NCI-H510A (cell line): ENCODE measurements at places on chromosomes 6 and 20.

DNA sequence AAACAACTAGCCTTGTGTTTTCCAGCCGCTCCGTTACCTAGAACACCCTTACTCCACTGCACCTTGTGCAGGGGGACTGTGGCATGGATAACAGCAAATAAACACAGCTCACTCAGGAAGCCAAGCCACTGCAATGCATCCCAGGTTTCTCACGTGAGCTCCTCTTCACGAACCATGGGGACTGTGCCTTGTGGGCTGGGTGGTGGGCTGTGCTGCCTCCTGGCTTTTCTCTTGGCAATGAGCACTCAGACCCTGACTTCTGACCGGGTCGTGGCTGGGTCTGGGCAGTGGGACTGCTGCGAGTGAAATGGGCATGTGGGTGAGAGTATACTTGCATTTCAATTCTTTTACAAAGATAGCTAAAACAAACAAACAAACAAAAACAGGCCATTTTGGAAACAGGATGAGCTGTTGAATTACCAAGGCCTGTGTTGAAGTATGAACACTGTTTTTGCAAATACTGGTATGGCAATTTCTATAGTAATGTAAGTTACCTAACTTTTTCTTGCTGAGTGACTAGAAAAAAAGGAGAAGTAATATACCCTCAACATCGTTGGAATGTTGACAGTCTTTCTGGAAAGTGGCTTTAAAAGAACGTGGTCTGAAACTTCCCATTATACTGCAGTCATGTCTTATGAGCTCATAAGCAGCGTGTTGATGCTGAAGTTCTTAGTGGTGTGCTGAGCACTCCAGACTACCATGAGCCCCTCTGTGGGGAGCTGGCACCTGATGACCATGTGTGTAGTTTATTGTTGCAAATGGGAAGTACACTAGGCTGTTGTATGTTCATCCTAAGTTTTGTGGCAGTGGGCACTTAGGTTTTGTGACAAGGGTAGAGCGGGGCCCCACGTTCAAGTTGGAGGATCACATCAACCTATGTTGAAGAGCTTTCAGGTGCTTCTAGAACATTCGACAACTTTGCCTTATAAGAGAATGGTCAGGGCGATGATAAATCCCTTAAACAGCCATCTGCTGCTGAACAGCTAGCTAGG lies 120.4 kb downstream of the ARMC2 start:
- DNase-seq, result no peak

- DNase-seq, result no peak
These were observed 54.2 kb downstream of the WDR27 start for GRCh38 chr6:169647637-169648036.

DNA sequence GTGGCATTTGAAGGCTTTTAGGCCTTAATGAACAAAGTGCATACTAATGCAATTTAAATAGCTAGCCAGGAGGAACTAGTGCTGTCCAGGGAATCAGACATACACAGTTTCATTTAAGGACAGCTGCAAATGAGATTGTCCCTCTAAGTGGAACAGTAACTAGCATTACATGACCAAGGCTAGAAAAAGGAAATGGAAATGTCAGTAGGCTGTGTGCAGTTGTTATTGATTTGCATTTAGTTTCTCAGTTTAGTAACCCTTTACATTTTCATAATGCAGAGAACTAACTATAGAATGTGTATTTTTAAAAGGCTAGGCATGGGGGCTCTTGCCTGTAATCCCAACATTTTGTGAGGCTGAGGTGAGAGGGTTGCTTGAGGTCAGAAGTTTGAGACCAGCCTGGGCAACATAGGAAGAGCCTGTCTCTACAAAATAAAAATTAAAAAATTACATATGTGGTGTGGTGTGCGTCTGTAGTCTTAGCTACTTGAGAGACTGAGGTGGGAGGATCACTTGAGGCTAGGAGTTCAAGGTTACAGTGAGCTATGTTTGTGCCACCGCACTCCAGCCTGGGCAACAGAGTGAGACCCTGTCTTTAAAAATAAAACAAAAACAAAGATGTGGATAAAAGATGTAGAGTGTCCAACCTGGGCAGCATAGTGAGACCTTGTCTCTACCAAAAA lies 468.0 kb downstream of the UTRN start:
- no peak for DNase-seq

DNA sequence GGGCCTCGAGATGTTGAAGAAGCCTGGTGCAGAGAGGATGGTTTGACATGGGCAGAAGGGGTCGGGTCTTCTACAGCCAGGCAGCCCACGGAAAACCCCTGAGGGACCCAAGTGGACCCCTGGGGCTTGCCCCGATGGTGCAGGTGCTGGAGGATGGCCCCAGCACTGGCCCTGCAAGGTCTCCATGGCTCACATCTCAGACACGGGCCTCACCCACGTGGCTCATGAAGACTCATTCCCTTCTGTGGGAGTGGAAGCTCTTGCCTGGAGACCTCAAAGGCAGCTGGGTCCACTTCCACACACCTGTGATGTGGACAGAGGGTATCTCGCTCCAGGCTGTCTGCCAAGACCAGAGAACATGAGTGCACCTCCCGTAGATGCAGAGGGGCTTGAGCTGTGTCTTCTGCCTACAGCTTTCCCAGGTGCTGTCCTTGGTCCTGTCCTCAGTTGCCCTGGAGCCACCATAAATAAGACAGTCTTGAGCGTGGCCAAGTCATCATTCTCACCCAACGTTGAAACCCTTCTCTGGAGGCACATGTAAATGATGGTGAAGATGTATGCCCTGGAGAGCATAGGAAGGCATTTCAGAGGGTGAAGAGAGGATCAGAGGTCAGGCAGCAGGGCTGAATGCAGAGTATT lies 108.0 kb downstream of the SYNDIG1 start:
- DNase-seq, result no peak

- DNase-seq, result no peak
These were observed 160.9 kb downstream of the CD83 start for GRCh38 chr6:14278446-14278845.

DNA sequence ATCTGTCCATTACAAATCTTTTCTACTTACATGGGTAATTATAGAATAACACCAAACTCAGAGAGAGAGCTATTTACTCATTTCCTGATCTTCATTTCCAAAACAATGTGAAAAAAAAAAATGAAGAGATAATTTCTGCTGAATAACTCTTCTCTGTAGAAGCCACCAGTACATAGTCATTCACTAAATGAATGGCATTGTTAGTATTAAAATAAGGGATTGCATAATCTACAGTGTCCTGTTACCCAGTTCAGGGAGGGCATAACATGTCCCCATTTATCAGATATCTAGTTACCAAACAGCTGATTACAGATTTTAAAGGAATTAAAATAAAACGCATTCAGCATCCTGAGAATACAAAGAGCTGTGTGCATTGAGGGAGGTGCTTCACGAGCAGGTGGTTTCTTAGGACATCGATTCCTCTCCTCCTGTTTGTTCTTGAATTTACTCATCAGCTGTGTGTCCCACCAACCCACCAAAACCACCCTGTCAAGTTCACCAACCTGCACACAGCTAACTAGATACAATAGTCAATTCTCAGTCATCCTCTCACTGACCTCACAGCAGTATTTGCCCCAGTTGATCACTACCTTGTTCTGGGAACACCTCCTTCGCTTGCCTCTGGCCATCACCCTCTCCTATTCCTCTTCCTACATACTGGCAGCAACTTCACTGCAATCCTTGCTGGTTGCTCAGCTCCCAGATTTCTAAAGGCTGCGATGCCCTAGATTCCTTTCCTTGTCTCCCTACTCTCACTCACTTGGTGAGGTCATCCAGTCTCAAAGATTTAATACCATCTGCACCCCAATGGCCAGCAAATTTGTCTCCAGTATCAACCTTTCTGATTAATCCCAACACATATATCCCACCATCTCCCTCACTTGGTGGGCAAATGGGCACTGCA lies 18.7 kb downstream of the CNKSR3 start:
- DNase-seq, result no peak

- DNase-seq, result no peak
These were observed 29.9 kb downstream of the HSF2 start for GRCh38 chr6:122429323-122429722.

DNA sequence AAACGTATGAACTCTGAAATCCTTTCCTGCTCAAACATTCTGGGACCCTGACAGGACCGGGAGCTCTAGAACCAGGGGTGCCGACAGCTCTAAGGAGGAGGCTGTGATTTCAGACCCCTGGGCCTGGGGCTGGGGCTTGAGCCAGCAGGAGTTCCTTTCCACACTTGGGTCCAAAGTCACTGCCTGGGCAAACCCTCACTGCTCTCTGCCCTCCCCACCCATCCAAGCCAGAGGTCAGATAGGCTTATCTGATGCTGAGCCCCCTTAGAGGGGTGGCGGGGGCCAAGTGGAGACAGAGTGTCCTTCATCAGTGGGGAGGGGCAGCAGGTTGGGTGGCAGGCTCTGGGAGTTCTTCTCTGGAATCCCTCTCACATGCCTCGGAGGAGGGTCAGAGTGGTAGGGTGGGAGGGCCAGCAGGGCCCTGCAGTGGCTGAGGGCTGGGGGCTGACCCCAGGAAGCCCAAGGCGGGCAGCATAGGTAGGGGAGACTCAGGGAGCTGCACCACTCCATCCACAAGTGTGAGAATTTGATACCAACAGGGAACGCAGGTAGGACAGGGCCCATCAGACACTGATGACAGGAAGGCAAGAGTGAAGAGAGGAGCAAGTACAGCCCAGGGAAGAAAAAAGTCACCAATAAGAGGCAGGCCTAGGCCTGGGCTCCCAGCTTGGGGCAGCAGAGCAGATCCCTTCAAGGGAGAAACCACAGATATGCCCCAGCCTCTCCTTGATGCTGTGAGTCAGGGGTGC lies 121.0 kb downstream of the MRPL14 start:
- no peak for DNase-seq

GRCh38 chr6:114569669-114570068 lies 226.8 kb upstream of the HS3ST5 start:
- no peak for DNase-seq

DNA sequence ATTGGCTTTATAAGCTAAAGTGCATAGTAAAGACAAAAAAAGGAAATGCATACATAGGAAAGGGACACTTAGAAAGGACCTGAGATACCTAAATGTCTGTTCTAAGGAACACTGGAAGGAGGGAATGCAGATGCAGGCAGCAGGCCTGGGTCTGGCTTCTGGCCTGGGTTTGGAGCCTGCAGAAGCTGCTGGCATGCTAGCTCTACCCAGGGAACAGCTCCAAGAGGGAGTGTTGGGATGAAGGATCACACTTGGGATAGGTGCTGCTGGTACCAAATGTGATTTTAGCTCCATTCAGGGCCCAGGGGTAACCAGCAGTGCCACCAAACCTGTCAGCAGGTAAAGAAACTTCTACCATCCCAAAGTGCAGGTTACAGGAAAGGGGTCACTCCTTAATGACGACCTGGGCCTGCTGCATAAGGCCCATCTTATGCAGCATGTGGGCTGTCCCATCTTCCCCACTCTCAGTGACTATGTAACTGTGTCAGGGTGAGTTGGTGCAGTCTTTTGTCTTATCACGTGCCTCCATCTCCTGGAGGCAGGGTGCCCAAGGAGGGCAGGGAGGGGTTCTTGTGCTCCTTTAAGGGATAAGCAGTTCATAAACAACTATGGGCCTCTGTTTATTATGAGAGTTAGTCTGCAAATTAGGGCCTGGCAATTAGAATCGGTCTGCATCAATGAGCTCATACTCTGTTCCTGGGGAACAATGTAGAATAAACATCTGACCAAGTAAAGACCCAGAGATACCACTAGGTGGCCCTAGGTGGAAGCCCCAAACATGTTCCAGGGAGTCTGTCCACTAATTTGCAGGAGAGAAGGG lies 26.9 kb downstream of the DDX27 start:
- DNase-seq, result no peak

DNA sequence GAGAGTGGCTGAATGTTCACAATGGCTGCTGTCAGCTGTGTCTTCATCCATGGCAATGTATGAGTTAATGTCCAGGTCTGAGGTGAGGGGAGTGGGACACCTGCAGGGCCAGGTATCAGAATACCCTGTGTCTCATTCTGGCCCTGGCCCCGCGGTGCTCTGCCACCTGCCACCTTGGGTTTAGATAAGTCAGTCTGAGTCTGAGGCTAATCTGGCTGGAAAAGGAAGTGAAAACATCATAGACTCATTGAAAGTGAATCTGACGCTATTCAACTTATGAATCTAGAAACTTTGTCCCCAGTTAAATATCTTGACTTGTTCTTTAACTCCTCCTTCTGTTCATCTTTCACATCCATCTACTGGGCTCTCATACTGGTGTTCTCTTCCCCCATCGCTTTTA lies 267.1 kb upstream of the JAG1 start:
- DNase-seq, result no peak

GRCh38 chr20:10264166-10264558 lies 45.5 kb downstream of the SNAP25 start:
- DNase-seq, result no peak

DNA sequence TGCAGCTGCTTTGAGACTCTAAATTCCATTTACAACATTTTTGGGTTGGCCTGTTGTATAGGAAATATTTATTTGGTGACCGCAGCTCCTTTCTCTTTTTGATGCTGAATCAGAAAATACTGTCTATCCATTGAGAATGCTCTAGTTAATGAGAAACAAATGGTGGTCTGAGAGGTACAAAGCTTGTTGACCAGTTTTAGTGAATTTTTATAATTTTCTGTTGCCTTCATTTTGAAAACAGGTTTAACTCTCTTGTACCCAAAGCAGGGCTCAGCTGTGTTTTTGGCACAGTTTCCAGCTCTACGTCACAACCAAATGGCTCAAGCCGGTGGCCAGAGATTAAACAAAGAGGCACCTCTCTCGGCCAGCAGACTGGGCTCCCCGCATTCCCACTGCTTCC lies 113.2 kb downstream of the FNDC1 start:
- no peak for DNase-seq

DNA sequence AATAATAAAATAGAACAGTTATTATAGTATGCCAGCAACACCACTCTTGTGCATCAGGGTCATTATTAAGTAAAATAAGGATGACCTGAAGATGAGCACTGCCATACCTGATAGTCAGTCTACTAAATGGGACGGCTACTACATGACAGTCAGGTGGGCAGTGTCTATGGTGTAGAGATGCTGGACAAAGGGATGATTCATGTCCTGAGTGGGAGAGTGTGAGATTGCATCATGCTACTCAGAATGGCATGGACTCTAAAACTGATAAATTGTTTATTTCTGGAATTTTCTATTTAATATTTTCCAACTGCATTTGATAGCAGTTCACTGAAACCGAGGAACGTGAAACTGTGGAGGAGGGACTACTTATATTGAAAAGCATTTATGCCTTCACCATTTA lies 38.8 kb downstream of the SNX9 start:
- no peak for DNase-seq

DNA sequence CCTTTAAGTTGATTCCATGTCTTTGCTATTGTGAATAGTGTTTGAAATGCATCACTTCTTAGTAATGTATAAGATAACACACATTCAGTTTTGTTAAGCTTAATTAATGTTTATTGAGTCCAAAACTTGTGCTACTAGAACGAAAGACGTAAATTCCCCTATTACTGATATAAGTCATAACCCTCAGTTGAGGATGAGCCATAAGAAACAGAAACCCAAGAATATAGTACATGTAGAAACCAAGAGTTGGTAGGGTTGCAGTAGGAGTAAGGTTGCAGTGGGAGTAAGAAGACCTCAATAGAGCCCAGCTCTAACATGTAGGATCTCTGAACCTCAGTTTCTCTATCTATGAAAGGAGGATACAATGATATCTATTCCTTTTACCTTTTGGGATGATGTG lies 19.3 kb downstream of the CITED2 start:
- no peak for DNase-seq

- DNase-seq, result no peak
These were observed 13.5 kb upstream of the ZNF391 start for GRCh38 chr6:27374824-27375612.
